ENCODE measurements at places on chromosomes 1 and 21.

- no peak for DNase-seq
These were observed at the start of gene SERPINC1 for GRCh38 chr1:173917149-173917548. Gene SERPINC1 (minus strand): TSS chr1:173917327. CDS start chr1:173917259, 68 bp downstream.

DNA sequence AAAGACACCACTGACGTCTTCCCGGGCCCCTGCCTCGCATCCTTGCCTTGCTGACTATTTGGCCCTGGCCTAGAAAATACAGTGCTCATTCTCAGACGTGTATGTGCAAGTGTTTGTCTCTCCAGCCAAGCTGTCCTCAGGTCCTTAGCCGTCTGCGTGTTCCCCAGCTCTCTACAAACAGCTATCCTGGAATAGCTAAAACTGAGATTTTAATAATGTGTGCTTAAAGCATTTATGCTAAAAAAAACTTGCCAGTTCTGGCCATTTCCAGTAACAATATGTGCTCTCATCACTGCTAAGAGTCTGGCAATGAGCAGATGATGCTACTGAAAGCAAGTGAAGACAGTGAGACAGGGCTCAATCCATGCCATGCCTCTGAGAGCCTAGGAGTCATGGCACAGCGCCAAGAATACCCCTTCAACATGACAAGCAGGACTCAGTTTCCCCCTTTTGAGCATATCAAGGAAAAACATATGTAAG is 55.7 kb downstream of the IRF2BP2 start:
- no peak for DNase-seq

DNA sequence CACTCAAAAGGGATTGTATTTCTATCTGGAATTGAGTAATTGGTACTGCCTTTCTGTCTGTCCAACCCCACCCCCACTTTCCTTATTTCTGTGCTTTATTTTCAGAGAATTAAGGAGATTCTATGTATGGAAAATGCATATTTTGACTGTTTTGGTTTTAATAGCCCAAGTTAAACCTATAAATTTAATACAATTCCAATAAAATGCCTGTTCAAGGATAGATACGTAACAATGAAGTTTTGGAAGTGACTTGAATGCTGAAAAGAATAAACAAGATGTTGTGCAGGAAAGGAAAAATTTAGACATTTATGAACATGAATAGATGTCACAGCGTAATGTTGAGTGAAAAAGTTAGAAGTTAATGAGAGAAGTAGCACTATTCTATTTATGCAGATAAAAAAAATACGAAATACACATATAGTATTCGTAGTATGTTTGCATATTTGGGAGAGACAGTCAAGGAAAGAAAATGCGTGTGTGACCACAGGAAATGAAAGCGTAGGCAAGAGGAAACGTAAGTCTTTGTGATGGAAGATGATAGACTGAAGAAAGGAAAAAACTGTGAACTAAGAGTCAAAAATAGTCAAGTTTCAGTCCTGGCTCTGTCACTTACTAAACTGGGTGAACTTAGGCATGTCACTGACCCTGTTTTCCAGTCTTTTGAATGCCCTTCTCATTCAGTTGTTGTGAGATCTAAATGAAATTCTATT is 62.1 kb downstream of the MEF2D start:
- DNase-seq = no peak

GRCh38 chr1:71417421-71417820 is 336.6 kb upstream of the ZRANB2 start:
- DNase-seq = no peak

DNA sequence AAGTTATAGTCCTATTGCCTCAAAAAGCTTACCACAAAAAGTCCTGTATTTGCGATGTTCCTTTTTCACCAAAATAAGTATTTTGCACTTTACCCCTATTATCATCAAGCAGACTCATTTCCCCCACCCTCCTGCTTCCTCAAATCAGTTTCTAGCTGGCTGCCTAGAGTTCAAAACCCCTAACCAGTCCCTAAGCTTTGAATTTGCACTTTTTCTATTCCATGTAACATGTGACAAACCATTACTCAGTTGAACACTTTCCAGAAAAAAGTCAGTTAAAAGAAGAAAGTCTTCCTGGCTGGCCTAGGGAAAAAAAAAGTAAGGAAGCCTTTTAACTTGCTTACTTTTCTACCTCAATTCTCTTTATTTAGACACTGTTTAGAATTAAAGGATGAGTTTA is 8.2 kb downstream of the CEP170 start:
- peak; percentile 32 for DNase-seq

DNA sequence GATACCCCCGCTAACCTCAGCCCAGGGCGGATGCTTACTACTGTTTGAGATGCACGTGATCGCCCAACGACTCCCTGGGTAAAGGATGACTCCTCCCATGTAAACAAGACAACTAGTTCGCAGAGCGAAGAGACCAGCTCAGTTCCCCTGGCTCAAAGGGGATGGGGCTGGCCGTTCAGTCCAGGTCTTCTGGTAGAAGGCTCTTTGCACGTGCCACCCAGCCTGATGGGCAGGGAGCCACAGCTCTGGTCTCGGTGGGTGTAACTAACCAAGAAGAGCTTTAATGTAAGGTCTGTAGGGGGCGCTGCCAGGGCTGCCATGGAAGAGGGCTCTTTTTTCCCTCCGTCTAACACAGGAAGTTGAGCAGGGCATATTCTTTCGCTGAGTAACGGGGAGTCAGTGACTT is 49.4 kb upstream of the PARP1 start:
- DNase-seq = no peak

- DNase-seq = no peak
These were observed 8.9 kb upstream of the MRPL55 start for GRCh38 chr1:228118040-228118439.

- DNase-seq = peak; percentile 53
These were observed 6.7 kb upstream of the VSIG8 start for GRCh38 chr1:159869173-159869572.

DNA sequence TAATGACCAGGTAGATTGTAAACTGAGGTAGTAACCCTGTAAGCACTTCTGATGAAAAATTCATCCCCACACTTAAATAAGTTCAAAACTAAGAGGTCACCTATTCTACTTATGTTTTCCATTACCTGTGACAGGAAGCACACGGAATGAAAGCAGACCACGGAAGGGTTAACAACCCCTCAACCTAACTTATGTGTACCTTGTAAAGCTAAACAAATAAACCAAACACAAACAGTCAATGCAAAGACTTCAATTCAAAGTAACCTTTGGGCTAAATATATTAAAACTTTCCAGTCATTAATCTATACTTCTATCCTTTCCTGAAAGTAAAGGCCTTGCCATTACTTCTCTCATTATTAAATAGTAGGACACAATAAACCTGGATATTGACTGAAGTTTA is 7.0 kb downstream of the PPP1R15B start:
- no peak for DNase-seq

GRCh38 chr1:16938351-16939321 is 16.9 kb downstream of the CROCC start:
- DNase-seq = no peak

DNA sequence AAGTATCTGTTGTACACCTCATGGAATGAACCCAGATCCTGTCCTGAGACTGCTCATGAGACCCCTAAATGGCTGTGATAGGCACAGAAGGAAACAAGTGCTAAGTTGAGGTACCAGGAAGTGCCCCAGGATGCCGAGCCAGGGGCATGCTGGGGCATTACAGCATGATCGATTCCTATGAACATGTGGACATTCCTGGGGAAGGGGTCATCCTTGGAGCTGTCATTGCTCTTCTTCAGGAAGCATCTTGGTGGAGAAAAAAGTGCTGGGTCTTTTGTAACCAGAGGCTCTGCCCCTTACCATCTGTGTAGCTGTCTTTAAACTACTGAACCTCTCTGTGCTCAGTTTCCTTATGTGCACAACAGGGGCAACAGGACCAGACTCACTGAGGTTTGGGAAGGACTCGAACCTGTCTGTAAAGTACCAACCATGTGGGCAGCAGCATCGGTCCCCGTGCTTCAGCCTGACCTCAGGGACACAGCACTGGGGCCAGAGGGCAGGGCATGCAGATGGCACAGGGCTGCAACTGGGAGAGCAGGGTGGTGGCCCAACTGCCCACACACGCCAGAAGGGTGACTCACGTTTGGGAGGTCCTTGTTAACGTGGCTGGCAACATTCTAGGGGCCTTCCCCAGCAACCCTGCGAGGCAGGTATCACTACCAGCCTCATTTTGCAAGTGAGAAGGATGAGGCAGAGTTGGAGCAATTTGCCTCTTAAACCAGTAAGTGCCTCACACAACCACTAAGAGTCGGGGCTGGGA is 142.3 kb upstream of the EDN2 start:
- peak; percentile 89 for DNase-seq

DNA sequence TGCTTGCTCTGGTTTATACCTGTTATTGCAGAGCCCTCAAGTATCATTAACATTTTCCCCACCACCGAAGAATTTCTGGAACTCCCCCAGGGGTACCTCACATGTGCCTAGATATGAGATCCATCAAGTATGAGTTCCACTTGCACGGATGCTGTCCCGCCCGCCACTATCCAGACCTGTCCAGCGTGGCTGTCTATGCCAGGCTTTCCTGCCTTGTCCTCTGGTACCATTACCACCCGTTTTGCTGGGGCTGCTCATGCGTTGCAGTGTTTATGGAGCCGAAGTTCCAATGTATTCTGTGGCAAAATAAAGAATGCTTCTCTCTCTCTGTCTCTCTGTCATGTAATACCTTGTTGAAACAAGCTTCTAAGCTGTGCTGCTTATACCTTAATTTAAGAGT is 543.5 kb upstream of the PTBP2 start:
- DNase-seq = no peak

DNA sequence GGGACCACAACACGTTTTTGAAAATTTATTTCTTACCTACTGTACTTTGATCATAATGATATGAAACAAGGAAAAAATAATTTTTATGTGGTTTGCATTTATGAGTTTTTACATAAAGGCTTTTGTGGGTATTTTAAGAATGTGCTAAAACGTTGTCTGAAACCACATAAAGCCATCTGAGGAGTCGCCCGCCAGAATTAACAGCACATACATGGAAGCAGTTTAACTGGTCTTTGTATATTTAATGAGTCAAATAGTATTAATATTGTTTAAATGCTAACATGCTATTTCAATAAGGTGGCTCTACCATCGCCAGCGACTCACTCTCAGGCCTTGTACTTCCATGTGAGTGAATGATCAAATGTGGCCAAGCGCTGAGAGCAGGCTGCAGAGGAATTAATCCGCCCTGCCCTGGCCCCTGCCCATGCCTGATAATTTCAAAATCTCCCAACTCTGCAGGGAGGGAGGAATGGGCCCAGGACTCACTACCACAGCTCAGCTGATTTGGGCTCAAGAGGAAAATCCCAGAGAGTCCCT is 49.6 kb downstream of the SLC66A1 start:
- DNase-seq = no peak

GRCh38 chr1:173126421-173126820 is 75.7 kb upstream of the TNFSF18 start:
- no peak for DNase-seq

DNA sequence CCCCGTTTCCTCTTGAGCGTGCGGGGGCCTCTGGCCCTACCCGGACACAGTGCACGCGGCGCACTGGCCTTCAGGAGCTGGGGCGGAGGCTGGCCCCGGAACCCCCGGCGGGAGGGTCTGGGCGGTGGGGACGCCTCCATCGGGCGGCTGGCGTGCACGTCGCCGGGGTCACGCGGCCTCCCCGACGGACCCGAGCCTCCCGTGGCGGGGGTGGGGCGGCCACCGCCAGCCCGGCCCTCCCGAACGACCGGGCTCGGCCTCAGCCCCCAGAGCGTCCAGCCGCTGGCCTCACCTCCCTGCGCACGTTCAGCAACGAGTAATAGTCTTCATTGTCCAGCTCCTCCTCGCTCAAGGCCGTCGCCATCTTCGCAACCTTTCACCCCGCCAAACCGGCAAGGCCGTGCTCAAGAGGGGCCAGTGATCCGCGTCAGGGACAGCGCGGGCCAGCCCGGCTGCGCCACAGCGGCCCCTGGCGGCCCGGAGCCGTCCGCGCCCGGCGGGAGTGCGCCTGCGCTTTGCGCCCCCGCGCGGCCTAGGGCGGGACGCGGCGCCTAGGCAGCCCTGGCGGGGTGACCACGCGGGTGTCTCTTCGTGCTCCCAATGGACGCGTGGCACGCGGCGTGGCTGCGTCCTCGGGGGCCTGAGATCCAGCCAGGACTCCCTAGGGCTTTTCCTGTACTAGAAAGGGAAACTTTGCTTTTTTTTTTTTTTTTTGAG is at the start of gene DNAJC11:
Gene DNAJC11, minus strand, starts transcription at position 380 of the 717 bp plus-strand sequence. Its CDS starts 16 bp downstream, at position 364.
- DNase-seq = peak; percentile 88

- DNase-seq = no peak
These were observed 4.9 kb downstream of the PLCH2 start for GRCh38 chr1:2480986-2481364.

GRCh38 chr1:85001742-85002141 is 4.8 kb upstream of the MCOLN2 start:
- no peak for DNase-seq

DNA sequence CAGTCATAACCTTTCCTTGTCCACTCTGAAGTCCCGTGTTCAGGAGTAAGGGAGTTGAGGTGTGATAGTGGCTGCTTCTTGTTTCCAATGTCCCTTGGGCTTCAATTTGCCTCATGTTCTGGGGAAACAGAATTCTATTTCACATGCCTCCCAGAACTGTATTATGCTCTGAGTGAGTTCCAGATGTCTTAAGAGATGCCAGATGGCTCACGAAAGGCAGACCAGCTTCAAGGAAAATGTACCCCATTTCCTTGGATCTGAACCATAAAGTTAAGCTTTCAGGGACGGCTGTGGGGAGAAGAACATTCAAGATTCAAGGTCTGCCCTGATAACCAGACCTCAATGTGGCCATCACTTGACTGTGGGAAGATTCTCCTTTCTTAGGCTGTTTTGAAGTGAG is 42.4 kb downstream of the C1orf87 start:
- no peak for DNase-seq

- no peak for DNase-seq
These were observed 47.4 kb downstream of the OLIG1 start for GRCh38 chr21:33117101-33117888.

- peak; percentile 40 for DNase-seq
These were observed 189.4 kb downstream of the PBX1 start for GRCh38 chr1:164748253-164748899.

DNA sequence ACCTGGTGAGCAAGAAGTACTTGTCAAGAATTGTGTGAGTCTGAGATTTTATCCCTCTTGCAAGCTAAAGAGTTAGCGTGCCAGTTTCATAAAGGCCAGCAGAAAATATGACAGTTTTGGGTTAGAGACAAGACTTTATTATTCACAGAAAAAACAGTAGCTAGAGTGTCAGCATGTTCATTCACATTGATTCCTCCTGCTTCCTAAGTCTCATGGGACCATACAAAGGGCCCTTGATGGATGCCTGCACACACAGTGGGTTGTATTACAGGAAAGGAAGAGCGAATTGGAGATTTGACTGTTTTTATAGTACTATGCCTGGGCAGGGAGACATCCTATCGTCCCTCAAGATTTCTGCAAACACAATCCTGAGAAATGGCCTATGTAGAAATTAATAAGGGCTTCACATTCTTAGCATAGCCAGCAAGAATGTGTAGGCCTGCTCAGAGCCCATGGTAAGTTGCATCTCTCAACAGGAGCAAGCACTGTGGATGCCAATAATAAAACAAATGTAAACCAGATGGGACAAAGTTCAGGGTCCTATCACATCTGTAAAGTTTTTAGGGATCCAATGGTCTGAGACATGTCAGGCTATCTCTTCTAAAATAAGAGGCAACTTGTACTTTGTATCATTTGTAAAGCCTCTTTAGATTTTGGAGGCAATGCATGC is 4.0 kb upstream of the ASPM start:
- no peak for DNase-seq

GRCh38 chr1:26259005-26259404 is 20.9 kb upstream of the SH3BGRL3 start:
- DNase-seq = no peak

GRCh38 chr21:23936224-23936623 is 1671.1 kb downstream of the MRPL39 start:
- DNase-seq = no peak

GRCh38 chr1:16276302-16277030 is 39.5 kb upstream of the CPLANE2 start:
- no peak for DNase-seq

Measured in myocyte (in vitro differentiated cells).